ENCODE measurements at places on chromosomes 4 and X. TPM values are rescaled to one million over a fixed set of nuclear protein-coding genes. Genes with fewer than 3 reads are reported as not detected.

Gene IL2RG
- total RNA-seq: 0.41 TPM

Gene REELD1
- total RNA-seq: not detected

- DNase-seq: no peak
Observed at GRCh38 chr4:82785611-82786400, 12.8 kb downstream of the SCD5 start.

GRCh38 chrX:120790118-120790517 is 85.5 kb downstream of the CT47B1 start:
- no peak for DNase-seq

DNA sequence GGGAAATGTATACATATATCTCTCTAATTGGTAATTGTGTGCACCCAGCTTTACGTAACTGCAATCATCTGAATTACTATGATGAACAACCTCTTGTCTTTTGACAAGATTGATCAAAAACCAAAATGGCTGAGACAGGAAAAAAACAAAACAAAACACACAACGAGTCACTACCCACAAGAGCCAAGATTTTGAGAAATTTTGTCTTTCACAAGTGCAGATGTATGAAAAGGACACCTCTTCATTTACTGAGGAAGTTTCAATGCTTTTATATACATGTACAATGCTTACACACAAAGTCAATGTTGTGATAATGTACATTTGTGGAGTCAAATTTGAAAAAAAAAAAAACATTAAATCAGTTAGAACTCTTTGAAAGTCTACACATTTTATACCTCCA is 224.6 kb downstream of the SCFD2 start:
- DNase-seq: no peak

- no peak for DNase-seq
Observed at GRCh38 chr4:142164767-142165500, 528.6 kb downstream of the IL15 start.

- no peak for DNase-seq
Observed at GRCh38 chr4:174869339-174869738, 40.3 kb upstream of the GLRA3 start.

Measured in progenitor cell of endocrine pancreas (in vitro differentiated cells).